ENCODE measurements at places on chromosomes 11 and 22. TPM values are rescaled to one million over a fixed set of nuclear protein-coding genes. Genes with fewer than 3 reads are reported as not detected.

DNA sequence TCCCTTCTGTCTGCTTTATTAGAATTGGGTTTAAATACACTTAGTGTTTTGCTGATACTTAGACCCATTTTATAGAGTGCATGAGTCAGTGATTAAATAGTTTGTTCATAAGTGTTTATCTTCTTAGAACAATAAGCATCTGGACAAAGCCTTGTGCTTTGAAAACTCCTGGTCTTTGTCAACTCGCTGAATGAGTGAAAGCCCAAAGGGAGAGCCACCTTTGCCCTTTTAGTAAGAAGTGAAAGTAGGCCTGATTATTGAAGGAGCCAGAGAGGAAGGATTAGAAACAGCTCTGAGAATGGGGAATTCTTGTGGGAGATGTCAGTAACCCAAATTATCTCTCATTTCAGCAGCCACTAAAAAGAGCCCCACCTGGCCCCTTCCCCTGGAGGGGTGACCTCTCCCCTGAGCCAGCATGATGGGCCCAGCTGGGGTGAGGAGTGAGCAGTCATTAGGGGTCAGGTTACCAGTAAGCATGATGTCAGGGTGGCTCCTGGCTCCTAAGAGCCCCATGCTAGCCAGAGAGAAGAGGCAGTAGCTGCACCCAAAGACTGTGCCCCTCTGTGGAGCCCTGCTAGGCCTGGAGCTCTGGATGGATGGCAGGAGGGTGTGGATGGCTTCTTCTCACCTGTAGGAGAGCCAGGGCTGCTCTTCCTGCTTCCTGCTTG is 125.1 kb upstream of the E2F8 start:
- no peak for DNase-seq

DNA sequence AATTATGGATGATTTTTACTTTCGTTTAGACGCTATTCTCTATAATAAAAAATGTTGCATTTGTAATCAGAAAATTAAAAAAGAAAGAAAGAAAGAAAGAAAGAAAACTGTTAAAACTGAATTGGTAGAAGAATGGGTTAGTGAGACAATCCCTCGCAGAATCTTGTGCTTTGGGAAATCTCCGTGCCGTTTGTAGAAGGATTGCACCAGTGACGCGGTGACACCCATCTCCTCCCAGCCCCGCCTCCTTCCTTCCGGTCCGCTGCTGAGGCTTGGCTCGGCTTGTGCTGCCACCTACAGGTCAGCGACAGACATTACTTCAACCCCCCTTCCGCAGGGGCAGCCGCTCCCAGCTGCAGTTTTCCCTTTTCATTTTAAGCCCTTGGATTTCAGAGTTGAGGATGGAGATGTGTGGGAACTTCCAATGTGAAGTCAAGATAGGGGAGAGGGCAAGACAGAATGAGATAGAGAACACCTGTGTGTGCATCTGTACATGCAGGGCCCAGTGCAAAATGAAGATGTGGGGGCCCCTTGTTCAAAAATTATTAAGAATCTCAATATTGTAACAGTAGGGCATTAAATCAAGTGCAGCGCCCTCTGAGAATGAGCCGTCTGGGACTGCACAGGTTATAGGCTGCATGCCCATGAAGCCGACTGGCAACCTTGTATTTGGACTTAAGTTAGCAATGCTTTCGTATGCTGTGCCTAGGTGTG is 41.1 kb downstream of the TST start:
- DNase-seq: peak; percentile 81

- no peak for DNase-seq
Measured at GRCh38 chr11:126048197-126048596, 14.5 kb downstream of the CDON start.

DNA sequence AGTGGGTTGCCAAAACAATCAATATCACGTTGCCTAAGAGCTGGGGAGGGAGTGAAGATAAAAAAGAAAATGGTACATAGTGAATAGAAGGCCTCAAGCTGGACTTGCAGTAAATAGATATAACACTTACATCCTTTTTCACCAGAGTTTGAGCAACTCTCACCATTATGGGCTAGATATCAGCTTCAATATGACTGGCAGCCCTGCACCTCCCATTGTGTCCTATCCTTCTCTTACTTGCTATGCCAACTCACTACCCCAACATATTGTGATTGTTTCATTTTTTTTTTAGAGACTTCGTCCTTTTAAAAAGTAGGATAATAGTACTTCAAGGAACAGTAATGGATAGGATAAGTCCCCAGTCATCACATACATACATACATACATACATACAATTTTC is 7.4 kb downstream of the HBG1 start:
- no peak for DNase-seq

GRCh38 chr11:74015919-74016684 is 7.2 kb upstream of the UCP3 start:
- DNase-seq: no peak

DNA sequence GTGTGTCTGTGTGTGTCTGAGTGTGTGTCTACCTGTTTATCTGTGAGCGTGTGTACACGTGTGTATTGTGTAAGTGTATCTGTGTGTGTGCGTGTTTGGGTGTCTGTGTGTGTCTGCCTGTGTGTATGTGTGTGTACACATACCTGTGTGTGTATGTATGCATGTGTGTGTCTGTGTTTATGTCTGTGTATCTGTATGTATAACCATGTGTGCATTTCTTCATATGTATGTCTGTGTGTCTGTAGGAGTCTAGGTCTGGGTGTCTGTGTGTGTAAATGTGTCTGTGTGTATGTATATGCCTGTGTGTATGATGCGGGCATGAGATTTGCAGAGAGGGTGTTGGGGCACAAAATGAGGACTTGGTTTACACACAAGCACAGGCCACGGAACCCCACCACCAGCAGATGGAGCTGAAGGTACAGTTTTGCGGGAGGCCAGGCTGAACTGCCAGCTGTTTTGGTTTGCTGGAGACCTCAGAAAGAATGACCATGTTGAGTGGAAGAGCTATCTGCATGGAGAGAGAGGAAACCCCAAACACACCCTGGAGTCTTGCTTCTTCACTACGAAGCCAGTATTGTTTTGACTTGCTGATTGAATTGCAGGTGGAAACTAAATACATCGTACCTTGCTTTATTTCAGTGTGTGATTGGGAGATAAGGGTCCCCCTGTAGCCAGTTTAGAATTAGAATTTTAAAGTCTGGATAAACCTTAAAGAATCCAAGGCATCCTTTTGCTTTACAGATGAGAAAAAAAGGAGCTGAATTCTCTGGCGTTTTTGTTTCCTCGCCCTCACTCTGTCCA is 497.2 kb downstream of the NTM start:
- DNase-seq: peak; percentile 52

- DNase-seq: no peak
Measured at GRCh38 chr11:12090061-12090591, 20.3 kb upstream of the MICAL2 start.

GRCh38 chr11:46590740-46591605 is 2.9 kb downstream of the AMBRA1 start:
- DNase-seq: no peak

DNA sequence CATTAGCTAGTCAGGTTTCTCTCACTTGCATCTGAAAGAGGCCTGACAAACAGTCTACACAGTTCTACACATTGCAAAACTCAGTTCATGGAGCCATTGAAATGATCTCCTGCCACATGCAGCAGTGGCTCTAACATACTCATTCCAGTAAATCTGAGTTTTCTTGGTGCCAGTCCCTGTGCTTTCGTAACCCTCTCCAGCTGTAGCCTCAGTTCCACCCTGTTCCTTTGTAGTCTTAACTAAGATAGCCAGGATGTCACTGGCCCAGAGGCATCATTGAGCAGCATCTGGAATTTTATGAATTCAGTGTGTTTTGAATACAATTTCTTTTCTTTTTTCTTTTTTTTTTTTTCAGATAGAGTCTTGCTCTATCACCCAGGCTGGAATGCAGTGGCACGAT is 37.4 kb upstream of the ZBED5 start:
- no peak for DNase-seq

DNA sequence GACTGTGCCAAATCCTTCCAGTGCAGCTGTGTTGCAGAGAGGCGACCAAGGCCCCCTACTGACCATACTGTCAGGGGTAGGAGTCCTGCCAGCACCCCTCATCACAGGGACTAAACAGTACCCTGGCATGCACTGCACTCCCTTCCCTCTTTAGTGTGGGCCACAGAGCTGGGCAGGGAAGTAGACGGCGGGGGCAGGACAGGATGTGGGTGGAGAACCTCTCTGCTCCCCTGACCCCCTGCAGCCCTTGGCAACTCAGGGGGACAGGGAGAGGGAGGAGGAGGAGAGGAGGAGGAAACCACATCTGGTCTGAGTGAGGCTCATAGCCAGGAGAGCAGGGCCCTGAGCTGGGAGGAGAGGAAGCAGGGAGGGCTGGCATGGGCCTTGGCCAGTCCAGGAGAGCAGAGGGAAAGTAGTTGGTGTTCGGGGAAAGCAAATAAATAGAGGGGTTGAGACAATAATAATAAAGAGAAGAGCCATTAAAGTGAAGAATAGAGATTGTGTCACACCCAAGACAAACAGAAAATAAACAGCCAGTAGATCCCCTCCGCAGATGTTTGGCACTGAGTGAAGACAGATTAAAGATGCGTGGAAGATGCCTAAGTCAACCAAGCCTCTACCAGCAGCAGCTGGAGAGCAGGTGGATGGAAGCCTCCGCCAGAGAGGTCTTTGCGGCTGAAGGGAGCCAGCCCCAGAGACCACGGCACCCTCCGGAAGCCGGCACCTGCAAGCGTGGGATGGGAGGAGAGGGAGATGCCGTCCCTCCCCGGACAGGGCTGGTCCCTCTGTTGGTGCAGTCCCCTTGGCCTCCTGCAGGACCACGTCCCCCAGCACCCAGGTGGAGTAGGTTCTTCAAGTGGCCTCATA is 61.5 kb downstream of the RPUSD4 start:
- DNase-seq: no peak

DNA sequence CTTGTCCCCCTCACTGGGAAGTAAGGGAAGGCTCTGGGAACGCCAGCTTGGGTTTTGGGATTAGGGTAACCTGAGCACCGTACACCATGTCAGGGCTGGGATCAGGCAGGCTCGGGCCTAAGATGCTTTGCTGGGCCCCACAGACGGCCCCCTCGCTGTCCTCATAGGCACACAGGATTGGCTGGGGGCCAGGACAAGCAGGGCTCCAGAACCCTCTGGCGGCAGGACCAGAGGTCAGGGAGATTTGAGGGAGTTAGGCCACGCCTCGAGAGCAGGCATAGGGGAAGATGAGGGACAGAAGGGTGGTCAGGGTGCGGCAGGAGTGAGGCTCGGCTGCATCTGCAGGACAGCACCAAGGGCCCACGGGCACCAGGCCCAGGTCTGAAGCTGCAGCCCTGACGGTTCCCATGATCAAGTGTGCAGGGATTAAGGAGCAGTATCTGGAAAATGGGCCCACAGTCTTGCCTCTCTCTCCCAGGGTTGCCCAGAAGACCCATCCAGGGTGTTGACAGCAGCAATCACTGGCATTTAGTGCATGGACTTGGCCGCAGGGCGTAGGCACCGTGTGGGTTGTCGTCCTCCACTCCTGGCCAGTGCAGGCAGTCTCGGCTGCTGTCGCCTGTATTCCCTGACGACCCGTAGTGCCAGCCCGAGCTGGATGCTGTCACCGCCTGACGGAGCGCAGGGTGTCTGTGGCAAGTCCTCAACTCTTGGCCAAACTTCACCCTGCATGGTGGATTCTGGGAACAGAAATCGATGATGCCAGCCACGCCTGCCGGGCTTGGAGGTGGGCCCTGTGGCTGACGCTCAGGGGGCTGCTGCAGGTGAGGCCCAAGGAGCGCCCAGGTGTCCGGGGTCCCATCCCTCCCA is 15.7 kb upstream of the GNB1L start:
- no peak for DNase-seq

DNA sequence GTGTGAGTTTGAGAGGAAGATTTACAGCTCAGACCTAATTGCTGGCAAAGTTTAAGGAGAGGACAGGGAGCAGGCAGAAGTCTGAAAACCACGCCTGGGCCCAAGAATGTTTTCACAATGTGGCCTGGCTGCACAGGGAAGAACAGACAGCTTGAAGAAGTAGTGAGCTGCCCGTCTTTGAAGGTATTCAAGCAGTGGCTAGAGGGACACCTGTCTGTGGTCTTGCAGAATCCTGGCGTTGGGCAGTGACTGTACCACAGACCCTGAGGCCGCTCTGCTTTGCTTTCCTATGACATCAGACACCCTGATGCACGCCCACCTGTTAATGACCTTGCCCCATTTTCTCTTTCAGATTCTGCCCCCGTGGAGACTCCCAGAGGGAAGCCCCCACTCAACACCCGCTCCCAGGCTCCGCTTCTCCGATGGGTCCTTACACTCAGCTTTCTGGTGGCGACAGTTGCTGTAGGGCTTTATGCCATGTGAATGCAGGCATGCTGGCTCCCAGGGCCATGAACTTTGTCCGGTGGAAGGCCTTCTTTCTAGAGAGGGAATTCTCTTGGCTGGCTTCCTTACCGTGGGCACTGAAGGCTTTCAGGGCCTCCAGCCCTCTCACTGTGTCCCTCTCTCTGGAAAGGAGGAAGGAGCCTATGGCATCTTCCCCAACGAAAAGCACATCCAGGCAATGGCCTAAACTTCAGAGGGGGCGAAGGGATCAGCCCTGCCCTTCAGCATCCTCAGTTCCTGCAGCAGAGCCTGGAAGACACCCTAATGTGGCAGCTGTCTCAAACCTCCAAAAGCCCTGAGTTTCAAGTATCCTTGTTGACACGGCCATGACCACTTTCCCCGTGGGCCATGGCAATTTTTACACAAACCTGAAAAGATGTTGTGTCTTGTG is 6.6 kb upstream of the MCM5 start:
- DNase-seq: no peak

- no peak for DNase-seq
Measured at GRCh38 chr11:93623179-93623578, 38.3 kb upstream of the CEP295 start.

- no peak for DNase-seq
Measured at GRCh38 chr22:49659924-49660315, 167.8 kb downstream of the BRD1 start.

GRCh38 chr11:90639461-90639993 is 416.7 kb upstream of the CHORDC1 start:
- no peak for DNase-seq

- no peak for DNase-seq
Measured at GRCh38 chr11:78722786-78723185, 148.1 kb upstream of the NARS2 start.

DNA sequence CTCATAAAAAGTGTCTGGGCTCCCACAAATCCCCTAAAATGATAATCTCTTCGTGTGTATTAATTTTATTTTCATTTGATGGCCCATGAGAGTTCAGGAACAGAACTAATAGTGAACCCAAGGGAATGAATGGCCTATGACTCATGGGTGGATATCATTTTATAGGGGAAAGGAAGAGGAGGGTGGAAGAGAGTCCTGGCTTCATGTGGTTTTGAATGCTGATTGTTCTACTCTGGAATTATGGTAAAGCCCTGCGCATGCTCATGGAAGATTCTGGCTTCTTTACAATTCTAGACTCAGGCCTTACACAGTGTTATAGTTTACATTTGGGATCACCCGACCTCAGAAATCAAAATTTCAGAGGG is 35.2 kb downstream of the MAML2 start:
- DNase-seq: peak; percentile 65

GRCh38 chr11:59152312-59152951 is 9.8 kb downstream of the FAM111A start:
- DNase-seq: no peak

MS4A6E gene
- not detected for total RNA-seq

ACR gene
- total RNA-seq: not detected

MSANTD2 gene
- 8.0 TPM for total RNA-seq

LGR4 gene
- total RNA-seq: 59.8 TPM

MADD gene
- total RNA-seq: 15.2 TPM

PATE2 gene
- total RNA-seq: not detected

SELENOH gene
- 85.9 TPM for total RNA-seq

PGM2L1 gene
- 2.1 TPM for total RNA-seq

APOL5 gene
- not detected for total RNA-seq
